ENCODE measurements at places on chromosomes 5 and 9.
A peak's percentile ranks its signal among the peaks of the same experiment; 100 is the strongest.

DNA sequence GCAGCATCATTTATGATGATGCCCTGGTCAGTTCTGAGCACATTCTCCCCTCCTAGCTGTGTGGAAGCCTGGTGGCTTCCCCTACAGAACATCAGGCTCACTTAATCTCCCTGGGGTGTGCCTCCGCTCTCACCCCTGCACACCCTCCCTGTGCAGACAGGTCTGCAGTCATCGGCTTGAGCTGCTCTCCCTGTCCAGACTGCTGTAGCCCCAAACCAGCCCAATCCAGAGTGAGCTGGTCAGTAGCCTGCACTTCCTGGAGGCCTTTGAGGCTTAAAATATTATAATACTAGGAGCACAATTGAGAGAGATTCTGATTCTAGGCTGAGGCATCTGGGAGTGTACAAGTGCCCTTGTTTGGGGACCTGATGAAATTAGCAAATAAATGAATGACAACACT is 60.2 kb downstream of the PPARGC1B start:
- H3K4me3 ChIP-seq, result no peak overlapping the region
- DNase-seq, result no peak
- no peak overlapping the region for H3K27ac ChIP-seq
- H3K27me3 ChIP-seq, result no peaks in the 10 kb centered on the region

GRCh38 chr9:89929315-89929672 is 324.5 kb downstream of the GADD45G start:
- H3K4me3 ChIP-seq, result no peak overlapping the region
- peaks cover 6% of the 10 kb centered on the region for H3K27me3 ChIP-seq

GRCh38 chr5:125262782-125263181 is 516.3 kb upstream of the ZNF608 start:
- H3K27ac ChIP-seq, result no peak overlapping the region
- no peak overlapping the region for H3K4me3 ChIP-seq
- H3K4me1 ChIP-seq, result no peaks in the 10 kb centered on the region
- H3K27me3 ChIP-seq, result no peaks in the 10 kb centered on the region
- no peak for DNase-seq
- H3K36me3 ChIP-seq, result no peaks in the 10 kb centered on the region

DNA sequence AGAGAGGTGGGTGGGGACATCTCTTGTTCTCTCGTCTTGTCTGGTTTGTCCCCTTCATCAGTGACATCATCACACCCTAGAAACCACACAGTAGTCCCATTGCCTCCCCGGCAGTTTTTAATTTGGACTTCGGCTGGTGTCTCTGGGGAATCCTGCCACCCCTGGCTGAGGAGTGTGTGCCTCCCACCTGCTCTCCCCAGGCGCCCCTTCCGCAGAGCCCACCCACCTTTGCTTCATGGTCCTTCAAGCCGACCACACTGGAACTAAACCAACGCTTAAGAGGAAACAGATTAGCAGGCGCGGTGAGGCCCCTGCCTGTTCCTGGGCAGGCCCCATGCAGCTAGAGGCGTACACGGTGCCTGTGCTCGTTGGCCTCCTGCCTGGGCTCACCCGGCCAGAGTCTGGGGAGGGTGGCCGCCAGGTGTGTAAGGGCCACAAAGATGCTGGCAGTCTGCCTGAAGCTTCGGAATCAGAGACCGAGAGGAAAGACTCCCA is 107.6 kb upstream of the SPRY4 start:
- no peaks in the 10 kb centered on the region for H3K36me3 ChIP-seq
- H3K4me3 ChIP-seq, result peak overlapping the region; percentile 23
- peaks cover 24% of the 10 kb centered on the region for H3K4me1 ChIP-seq
- peak; percentile 38 for DNase-seq

DNA sequence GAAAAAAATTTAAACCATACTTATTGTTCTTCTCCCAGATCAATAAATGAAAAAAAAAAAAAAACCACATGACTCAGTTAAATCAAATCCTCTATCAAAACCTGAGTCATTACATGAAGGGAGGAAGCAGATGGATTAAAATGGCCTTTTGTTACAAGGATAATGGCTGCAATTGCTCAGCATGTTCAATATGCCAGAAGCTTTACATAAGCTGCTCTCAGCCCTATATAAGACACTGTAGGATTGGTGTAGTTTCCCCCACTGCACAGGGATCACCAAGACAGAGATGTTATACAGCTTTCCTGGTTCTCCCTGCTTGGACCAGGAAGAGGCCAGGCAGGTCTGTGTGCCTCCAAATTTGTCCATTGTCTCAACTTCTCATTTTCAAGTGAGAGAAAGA is 101.6 kb upstream of the MAP1B start:
- H3K36me3 ChIP-seq, result no peaks in the 10 kb centered on the region
- H3K4me3 ChIP-seq, result no peak overlapping the region
- no peak overlapping the region for H3K27ac ChIP-seq
- no peaks in the 10 kb centered on the region for H3K4me1 ChIP-seq

- H3K4me3 ChIP-seq, result no peak overlapping the region
- no peak for DNase-seq
- H3K27me3 ChIP-seq, result peaks cover 7% of the 10 kb centered on the region
- no peak overlapping the region for H3K27ac ChIP-seq
- H3K36me3 ChIP-seq, result no peaks in the 10 kb centered on the region
- no peaks in the 10 kb centered on the region for H3K4me1 ChIP-seq
These were observed 36.0 kb upstream of the PDE8B start for GRCh38 chr5:77174526-77174925.

DNA sequence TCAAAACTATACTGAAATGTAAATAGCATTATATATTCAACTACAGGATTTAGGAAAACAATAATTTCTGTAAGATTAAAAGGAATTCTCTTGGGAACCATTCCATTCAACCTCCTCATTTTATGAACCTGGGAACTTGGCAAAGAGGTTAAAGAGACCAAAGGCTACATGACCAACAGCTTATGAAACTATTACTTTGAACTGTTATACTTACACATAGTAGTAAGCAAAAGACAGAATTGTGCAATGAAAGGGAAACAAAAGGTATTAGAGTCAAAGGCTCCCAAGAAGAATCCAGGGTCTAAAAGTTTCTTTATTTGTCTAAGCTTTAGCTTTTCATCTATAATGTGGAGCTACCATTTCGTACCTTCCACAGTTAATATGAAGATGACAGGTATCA is 7.2 kb downstream of the C9orf72 start:
- H3K27me3 ChIP-seq, result no peaks in the 10 kb centered on the region
- H3K36me3 ChIP-seq, result peaks cover 10% of the 10 kb centered on the region
- no peak overlapping the region for H3K27ac ChIP-seq
- no peak for DNase-seq

DNA sequence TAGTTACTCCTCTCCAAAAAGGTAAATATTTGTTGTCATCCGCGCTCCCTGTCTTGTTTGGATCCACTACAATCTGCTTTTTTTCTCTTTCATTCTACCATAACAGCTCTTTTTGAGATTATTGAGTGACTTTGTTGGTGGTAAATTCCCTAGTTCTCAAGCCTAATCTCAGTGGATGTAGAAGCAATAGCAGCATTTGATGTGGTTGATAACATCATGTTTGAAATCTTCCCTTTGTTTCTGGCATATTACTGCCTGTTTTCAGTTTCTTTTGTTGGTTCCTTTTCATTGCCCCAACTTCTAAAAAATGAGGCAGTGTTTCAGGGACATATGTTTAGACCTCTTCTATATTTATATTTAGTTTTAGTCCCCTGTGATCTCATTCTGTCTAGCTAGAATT is 8.9 kb downstream of the CDC42SE2 start:
- H3K36me3 ChIP-seq, result peaks cover 11% of the 10 kb centered on the region
- peaks cover 57% of the 10 kb centered on the region for H3K4me1 ChIP-seq
- H3K27me3 ChIP-seq, result no peaks in the 10 kb centered on the region
- DNase-seq, result no peak
- peak overlapping the region; percentile 69 for H3K4me3 ChIP-seq

- no peaks in the 10 kb centered on the region for H3K4me1 ChIP-seq
- H3K36me3 ChIP-seq, result peaks cover 2% of the 10 kb centered on the region
- peaks cover 32% of the 10 kb centered on the region for H3K27me3 ChIP-seq
- no peak overlapping the region for H3K27ac ChIP-seq
- DNase-seq, result no peak
These were observed 32.8 kb downstream of the COL23A1 start for GRCh38 chr5:178557416-178557815.

DNA sequence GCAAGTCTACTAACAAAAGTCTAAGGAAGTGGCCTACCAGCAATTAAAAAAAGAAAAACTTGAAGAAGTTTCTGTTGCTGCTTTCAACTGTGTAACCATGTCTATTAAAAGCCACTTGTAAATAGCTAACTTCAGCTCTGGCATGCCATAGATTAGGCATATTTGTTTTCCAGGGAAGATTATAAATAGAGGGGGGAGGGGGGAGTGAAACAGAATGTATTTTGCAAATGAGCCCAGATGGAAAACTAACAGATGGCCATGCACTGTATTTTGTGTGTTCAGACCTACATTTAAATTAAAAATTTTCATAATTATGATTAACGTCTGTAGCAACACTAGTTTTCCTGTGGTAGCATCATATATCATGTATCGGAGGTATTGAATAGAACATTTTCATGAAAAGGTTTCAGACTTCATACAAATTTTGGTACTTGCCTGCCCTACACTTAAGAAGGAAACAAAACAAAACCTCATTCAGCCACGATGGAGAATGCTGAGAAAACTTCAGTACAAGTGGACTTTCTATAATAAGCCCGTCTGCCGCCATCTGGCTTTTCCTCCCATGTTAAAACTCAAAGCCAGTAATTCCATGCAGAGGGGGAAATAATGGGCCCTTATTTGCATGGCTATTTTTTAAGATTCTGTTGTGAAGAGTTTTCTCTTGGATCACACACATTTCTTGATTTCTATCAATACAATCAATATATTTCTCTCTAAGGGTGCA is 220.4 kb upstream of the SMARCA2 start:
- H3K27ac ChIP-seq, result no peak overlapping the region
- H3K36me3 ChIP-seq, result no peaks in the 10 kb centered on the region
- no peaks in the 10 kb centered on the region for H3K4me1 ChIP-seq
- no peak overlapping the region for H3K4me3 ChIP-seq

- H3K27ac ChIP-seq, result peak overlapping the region; percentile 95
- H3K36me3 ChIP-seq, result peaks cover 86% of the 10 kb centered on the region
- no peaks in the 10 kb centered on the region for H3K27me3 ChIP-seq
- H3K4me1 ChIP-seq, result peaks cover 67% of the 10 kb centered on the region
These were observed 90.0 kb downstream of the PRRT1B start for GRCh38 chr9:131635285-131635684.

DNA sequence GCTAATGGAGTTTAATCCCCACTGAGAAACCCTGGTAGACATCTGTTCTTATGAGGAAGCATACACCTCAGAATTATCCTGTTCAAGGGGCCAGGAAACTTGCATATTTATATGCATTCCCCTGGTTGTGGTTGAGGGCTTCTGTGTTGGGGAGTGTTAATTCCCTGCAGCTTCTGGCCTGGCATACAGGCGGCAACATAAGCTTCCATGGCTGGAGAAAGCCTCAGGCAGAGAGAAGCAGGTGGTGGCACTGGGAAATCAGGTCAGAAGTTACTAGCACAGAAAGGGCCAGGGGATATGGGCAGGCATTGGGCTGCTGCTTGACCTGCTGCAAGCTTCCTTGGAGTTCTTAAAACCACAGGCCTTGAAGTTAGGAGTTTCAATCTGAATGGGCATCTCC is 166.1 kb upstream of the SEMA6A start:
- no peak overlapping the region for H3K4me3 ChIP-seq
- H3K4me1 ChIP-seq, result no peaks in the 10 kb centered on the region
- no peak for DNase-seq
- peaks cover 19% of the 10 kb centered on the region for H3K27me3 ChIP-seq

- DNase-seq, result no peak
- H3K4me1 ChIP-seq, result no peaks in the 10 kb centered on the region
- H3K27ac ChIP-seq, result no peak overlapping the region
- H3K4me3 ChIP-seq, result no peak overlapping the region
- H3K27me3 ChIP-seq, result no peaks in the 10 kb centered on the region
These were observed 15.7 kb downstream of the USP20 start for GRCh38 chr9:129850821-129851550.

DNA sequence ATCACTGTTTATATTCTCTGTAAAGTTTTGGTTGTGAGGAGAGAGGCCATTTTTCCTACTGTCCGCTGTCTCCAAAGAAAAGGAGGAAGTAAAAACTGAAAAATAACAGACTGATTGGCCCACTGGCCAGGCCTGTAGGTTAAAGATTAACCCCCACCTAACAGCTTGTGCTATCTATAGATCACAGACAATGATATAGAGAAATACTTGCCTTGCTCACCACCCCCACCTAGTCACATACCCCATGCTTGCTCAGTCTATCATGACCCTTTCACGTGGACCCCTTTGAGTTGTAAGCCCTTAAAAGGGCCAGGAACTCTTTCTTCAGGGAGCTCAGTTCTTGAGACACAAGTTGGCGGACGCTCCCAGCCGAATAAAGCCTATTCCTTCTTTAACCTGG is 357.4 kb downstream of the PRDM9 start:
- H3K4me1 ChIP-seq, result no peaks in the 10 kb centered on the region
- no peaks in the 10 kb centered on the region for H3K27me3 ChIP-seq
- DNase-seq, result no peak
- H3K4me3 ChIP-seq, result no peak overlapping the region

DNA sequence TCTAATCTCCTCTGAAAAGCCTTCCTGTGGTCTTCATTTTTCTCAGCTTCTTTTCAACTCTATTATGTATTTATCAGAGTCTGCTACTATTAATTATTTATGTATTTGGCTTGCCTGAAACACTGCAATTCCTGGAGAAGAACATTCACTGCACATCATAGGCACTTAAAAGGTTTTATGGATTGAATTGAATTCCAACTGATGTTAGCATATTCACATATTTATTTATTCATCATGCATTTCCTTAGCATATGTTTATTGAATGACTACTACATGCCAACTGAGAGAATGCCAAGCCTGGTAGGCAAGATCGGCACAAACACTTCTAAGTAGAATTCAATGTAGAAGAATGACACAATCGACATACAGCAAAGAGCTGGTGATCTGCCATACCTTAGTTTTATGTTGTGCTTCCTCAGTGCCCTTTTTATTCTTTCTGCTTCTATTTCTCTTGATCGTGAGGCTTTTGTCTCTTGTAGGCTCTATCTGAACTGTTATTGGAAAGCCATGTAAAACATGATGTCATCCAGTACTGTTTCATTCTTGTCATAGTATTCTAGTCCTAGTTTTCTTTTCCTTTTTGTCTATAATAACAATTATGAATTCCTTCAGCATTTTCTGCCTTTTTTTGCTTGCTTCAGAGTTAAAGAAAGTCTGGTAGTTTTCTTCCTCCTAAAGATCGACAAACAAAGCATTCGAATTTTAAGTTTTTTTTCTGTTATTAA is 454.2 kb downstream of the TLE4 start:
- peak overlapping the region; percentile 6 for H3K27ac ChIP-seq
- no peak overlapping the region for H3K4me3 ChIP-seq
- H3K4me1 ChIP-seq, result peaks cover 60% of the 10 kb centered on the region
- no peak for DNase-seq
- no peaks in the 10 kb centered on the region for H3K27me3 ChIP-seq

DNA sequence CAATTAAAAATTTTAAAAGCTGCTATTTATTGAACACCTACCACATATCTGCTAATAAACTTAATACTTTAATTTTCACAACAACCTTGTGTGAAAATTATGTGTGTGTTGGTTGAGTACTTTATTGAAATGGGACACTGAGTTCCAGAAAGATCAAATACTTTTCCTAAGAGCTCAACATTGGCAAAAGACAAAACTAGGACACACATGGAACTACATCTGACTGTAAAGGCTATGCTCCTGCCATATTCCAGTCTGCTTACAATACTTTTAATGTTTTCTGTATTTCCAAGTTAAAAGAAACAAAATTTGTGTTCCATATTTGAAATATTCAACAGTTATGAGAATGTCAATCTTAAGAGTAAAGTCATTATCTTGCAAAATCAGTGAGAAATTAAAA is 111.8 kb downstream of the RFX3 start:
- no peaks in the 10 kb centered on the region for H3K27me3 ChIP-seq
- H3K27ac ChIP-seq, result no peak overlapping the region
- no peak for DNase-seq
- H3K4me1 ChIP-seq, result no peaks in the 10 kb centered on the region
- H3K36me3 ChIP-seq, result peaks cover 3% of the 10 kb centered on the region
